ENCODE measurements at places on chromosomes 5 and 9.

DNA sequence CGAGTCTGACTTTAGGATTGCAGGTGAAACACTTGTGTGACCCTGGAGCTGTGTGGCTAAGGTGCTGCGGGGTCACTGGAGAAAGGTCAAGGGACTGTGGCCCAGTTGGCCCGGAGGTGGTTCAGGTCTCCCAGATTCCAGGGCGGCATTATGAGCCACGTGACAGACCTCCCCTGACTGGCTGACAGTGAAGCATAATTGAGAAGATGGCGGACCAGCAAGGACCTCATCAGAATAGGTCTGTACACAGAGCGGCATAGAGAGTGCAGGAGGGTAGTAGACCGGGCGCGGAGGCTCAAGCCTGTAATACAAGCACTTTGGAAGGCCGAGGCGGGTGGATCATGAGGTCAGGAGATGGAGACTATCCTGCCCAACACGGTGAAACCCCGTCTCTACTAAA lies 815 bp upstream of the ODF2 start:
- no peak for DNase-seq

GRCh38 chr5:123929055-123929474 lies 417.1 kb downstream of the CSNK1G3 start:
- no peak for DNase-seq

DNA sequence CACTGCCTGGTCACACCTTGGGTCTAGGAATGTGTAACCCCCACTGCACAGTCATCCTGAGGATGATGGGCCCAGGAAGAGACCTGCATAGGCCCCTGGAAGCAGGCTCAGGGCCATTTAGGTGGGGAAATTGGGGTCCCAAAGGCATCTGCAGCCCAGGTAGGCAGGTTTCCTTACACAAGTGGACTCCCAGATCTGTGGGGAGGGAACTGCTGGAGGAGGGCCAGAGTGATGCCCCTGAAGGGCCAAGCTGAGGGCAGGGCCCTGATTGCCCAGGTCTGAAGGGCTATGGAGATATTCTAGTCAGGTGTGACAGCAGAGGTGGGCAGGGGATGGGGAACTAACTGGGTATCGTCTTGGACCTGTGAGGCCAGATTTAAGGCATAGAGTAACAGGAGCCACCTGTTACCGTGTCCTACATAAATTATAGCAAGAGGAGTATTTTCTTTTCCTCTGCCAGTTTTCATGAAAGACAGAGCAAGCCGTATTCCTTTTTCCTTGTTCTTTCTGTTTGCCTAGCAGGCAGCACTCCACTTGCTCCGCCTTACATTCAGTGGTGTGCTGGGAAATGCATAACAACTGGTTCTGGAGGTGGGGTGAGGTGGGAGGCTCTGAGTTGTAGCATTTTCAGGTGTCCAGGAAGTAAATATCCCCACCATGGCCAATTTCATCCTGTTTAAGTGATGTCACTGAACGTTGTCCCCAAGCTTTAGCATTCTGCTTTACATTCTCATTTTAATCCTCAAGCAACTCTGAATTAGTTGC lies 41.3 kb downstream of the PPARGC1B start:
- DNase-seq, result no peak

DNA sequence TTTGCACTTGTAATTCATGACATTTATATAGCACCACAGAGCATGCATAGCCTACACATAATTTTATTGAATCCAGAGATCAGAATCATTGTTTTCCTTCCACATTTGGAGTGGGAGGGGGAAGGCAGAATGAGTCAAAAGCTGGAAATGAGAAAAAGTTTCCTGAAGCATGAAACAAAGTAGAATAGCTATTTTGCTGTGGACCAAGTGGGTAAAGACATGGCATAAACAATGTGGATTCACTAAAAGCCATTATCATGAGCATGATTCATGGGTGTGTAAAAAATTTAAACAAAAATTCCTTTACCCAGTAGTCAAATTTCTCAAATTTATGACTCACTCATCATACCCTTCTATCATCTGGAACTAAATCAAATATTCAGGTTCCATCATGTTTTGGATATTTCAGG lies 97.9 kb downstream of the YIPF5 start:
- DNase-seq, result no peak

DNA sequence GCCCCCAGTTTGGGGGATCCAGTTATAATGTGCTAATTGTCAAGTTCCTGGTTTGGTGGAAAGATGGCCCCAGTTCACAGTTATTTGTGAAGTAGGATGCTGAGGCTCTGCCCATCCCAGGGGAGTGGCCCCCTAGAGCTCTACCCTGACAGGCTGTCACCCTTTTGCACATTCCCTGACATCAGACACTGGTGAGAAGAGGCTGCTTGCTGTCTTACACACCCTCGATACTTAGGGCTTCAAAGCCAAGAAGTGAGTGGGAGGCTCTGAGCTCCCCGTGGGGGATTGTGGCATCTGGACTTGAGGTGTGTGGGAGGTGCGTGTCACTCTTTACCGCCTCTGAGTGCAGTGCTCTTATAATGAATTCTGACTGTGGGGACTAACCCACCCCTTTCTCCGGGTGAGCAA lies 168.5 kb downstream of the DOCK2 start:
- no peak for DNase-seq

DNA sequence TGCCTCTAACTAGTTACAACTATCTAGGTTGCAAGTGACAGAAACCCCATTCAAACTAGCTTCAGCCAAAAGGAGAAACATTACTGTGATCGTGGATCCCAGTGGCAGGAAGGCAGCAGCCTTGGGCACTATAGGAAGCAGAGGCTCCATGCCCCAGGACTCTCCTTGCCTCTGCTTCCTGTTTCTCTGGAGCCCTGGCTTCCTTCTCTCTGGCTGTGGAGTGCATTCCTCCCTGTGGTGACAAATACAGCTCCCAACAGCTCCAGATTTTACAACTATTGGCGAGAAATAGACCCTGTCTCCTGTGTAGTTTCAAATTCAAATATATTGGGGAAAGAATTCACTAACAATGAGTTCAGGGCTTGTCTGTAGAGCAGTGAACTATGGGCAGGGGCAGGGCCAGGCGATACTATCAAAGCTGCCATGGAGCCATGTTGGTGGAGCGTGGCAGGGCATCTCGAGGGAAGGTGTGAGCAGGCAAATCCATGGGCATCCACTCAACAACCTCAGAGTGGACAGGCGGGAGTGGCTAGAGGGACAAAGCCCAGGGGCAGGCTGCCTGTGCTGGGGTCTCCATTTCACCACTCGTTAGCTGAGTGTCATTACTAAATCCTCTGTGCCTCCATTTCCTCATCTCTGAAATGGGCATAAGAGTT lies 189.5 kb downstream of the ERCC6L2 start:
- no peak for DNase-seq

GRCh38 chr9:24502206-24502937 lies 43.3 kb downstream of the IZUMO3 start:
- DNase-seq, result peak; percentile 17

All from tongue (tissue), 3 donors.